ENCODE measurements at places on chromosomes 6 and 20.
A peak's percentile ranks its signal among the peaks of the same experiment; 100 is the strongest.

DNA sequence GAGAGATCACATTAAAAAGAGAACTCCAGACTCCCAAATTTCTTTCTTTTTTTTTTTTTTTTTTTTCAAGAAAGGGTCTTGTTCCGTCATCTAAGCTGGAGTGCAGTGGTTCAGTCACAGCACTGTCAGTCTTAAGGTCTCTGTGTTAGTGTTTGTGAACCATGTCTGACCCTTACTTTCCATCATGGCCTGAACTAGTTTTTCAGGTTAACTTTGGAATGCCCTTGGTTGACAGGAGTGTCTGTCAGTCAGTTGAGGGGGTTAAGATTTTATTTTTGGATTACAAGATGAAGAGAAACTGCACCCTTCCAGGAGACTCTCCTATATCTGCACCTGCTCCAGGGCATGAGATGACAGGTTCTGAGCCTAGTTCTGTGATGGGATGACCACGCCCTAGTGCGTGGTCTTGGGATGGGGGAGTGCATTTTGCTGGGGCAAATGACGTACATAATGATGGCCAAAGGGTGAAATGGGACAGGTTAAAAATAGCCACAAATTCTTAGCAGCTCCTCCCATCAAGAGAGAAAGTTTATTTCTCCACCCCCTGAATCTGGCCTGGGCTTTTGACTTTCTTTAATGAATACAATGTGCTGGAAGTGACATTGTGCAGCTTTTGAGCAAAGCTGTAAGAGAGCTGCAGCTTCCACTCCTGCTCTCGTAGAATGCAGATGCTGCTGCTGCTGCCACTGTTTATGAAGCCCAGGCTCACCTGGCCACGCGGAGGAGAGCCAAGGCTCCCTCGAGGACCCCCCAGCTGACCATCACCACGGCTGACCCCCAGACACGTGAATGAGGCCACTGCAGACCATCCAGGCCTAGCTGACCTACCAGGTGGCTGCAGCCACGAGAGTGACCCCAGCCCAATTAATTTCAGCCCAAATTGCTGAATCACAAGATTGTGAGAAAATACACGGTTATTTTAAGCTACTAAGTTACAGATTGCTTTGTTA is 29.7 kb upstream of the FAM50B start:
- DNase-seq = no peak

DNA sequence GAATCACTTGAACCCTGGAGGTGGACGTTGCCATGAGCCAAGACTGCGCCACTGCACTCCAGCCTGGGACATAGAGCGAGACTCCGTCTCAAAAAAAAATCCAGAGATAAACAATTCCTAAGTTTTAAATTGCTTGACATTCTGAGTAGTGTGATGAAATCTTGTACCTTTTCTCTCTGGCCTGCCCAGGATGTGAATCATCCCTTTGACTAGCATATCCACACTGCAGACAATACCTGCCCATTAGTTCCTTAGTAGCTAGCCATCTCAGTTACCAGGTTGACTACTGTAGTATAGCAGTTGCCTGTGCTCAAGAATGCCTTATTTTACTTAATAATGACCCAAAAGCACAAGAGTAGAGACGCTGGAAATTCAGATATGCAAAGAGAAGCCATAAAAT is 2.8 kb downstream of the ZFP57 start:
- no peak for DNase-seq

GRCh38 chr20:51014797-51015722 is 7.8 kb downstream of the KCNG1 start:
- DNase-seq = no peak

DNA sequence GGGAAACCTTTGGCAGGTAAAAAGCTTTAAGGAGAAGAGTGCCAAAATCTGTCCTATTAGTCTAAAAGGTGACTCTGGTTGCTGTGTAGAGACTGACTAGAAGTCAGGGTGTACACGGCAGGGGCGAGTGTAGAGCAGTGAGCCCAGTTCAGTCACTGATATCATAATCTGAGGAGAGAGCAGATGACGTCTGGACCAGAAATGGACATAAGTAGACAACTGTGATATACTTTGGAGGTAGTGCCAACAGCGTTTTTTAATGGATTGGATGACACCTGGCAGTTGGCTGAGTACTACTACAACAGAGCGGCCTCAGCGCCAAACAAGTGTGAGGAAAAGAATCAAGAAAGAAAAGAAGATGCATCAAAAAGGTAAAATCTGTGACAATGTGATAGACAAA is 76.0 kb downstream of the MAP7 start:
- DNase-seq = no peak

DNA sequence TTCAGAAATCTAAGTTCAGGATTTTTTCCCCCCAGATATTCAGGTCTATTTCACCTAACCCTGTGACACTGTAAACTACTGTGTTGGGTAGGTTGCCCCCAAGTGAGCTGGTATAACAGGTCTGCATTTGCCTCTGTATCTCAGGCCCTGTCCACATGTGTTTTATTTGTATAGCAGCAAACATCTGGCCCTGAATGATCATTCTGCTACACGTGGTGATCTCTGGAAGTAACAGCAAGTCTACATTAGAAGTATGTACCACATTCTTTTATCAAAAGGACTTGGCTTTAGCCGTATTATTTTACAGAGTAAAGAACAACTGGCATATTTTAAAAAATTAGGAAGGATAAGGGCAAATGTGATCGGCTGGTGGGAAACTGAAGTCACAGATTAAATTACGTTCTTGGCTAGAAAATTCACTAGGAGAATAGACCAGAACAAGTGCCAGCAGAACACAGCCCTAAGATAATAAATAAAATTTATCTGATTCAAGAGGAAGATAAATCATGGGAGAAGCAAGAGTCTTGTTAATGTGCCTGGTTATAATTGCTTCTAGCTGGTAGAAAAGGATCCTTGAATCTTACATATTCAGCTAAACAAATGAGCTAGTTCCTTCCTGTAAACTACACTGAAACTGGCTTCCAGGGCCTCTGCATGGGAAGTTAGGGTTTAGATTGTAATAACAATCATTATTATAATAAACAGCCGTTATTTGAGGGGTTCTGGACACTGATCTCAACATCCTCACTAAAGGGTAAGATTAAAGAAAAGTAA is 192.1 kb downstream of the SAMD5 start:
- no peak for DNase-seq

- no peak for DNase-seq
These were observed 4.4 kb downstream of the PARD6B start for GRCh38 chr20:50735813-50736212.

DNA sequence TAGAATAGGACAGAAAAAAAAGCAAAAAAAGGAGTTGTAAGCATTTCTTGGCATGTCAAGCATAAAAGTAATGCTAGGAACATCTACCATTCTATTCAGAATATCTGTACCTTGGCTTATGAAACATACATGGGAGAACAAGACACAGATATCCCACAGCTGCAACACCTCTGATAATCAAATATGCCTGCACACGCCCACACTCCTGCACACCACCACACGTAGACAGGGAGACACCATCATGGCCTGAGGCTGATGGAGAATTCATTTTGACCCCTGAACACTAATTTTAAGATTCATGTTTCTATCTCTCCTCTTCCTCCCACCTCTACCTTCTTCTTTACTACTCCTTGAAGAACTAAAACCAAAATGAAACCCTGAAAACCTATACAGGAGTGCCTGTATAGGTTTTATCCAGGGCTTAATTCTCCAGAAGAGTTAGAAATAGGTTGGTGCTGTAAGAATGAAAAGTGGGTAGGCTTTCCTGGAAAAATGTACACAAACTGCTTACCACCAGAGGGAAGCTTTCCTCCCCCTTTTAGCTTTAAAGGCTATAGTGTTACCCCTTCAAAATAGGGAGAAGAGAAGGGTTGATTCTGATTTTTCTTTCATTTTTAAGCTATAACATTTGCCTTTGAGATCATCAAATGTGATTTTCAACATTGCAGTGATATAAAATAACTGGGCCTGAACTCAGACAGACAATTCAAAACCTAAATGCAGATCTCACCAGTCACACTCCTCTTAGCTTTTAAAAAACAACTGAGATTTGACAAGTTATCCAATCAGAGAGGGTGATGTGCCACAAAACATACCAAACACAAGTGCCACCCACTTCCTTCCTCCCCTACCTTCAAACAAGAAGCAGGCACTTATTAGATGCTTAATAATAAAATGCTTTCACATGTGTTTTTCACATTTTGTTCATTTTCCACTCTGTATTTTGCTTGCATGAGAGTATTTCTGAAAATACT is 57.9 kb downstream of the ELOVL5 start:
- DNase-seq = peak; percentile 74
